Vagina (tissue), 2 donors: ENCODE measurements at places on chromosomes 4 and X. TPM values are rescaled to one million over a fixed set of nuclear protein-coding genes. Genes with fewer than 3 reads are reported as not detected.

DNA sequence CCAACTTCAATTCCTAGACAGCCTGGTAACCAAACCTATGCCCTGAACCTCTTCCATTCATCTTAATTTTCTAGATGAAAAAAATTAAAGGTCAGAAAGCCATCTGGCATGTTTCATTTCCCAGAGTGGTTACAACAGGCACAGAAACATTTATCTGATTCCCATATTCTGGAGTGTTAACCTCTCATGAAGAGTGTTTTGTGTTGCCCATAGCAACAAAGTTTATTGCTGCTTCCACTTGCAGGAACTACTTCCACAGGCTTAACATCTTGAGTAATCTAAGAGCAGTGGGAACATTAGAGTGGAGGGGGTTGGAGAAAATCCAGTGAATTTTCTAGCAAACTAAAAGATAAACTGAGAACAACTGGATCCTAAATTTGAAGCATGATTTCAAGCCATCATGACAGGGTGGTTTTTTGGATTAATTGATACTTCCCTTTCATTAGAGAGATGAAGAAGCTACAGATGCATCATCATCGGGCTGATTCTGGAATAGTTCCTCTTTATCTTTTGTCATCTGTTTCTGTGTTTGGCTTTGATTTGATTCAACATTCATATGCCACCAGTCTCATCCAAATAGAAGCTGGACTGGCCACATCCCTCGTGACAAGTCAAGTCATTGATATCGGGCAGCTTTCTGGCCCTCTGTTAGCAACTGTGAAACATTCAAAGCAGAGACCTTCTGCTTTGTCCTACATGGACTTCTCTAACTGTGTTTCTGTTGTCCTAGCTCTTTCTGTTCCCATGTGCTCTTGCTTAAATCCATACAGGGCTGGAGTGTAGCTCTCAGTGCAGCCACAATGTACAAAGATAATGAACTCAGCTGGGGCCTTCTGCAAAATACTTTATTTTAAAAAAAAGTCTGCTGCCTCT is 167.3 kb downstream of the MID1IP1 start:
- DNase-seq: no peak

- no peak for DNase-seq
Measured at GRCh38 chrX:149467920-149468319, 37.2 kb downstream of the IDS start.

GRCh38 chr4:145589916-145590702 is 29.1 kb upstream of the MMAA start:
- DNase-seq: no peak

GRCh38 chr4:777520-778262 is 48.2 kb downstream of the CPLX1 start:
- DNase-seq: no peak

GRCh38 chrX:13700380-13700779 is 11.5 kb downstream of the RAB9A start:
- no peak for DNase-seq

GRCh38 chr4:5971078-5971450 is 47.2 kb downstream of the C4orf50 start:
- DNase-seq: no peak

The VSIG1 gene
- total RNA-seq: 0.25 TPM

The IL2RG gene
- total RNA-seq: 4.2 TPM

The NDNF gene
- total RNA-seq: 4.9 TPM

The USP17L19 gene
- total RNA-seq: not detected

The LINC00632 gene
- total RNA-seq: 140 TPM

The NSDHL gene
- total RNA-seq: 15.2 TPM

The FREM3 gene
- not detected for total RNA-seq

The GATA1 gene
- total RNA-seq: 1.2 TPM
